ENCODE measurements at places on chromosomes 13 and 19. TPM values are rescaled to one million over a fixed set of nuclear protein-coding genes. Genes with fewer than 3 reads are reported as not detected.
A peak's percentile ranks its signal among the peaks of the same experiment; 100 is the strongest.

ZNF738 gene
- total RNA-seq = 3.0 TPM

GRCh38 chr19:47609906-47610894 lies 1.3 kb downstream of the BICRA start:
- peak; percentile 78 for DNase-seq

DNA sequence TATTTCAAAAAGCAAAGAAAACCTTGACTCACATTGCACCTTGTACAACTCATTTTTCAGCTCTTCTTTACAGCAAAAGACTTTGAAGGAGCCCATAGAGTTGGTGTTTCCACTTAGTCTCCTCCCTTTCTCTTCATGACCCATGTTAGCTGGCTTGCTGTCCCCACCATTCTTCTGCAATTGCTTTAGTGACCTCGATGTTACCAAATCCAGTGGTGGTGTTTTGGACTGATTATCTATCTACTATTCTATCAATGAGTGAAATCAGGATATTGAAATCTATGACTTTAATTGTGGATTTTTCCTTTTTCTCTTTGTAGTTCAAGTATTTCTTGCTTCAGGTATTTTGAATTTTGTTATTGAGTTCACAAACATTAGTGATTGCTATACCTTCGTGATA lies 197.3 kb downstream of the GPC5 start:
- DNase-seq = no peak

- no peak for DNase-seq
These were observed 31.2 kb downstream of the GADD45B start for GRCh38 chr19:2507109-2507508.

DNA sequence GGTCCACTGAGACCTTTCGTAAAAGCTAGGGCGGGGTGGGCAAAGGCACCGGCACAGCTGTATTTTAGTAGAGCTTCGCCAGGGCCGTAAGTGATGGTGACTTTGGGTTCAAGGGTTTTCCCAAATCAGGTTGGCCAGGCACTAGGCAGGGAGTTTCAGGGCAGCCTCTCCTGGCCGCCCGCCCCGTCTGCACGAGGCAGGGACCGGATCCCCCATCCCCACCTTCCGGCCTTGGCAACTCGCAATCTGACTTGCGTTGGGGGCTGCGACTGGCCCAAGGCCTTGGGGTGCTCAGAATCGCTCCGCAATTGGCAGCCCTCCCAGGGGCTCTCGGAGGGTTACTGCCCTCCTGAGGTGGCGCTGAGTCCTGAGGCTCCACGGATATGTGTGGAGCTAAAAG lies 4.1 kb upstream of the ZIC5 start:
- no peak for DNase-seq

SMIM44 gene
- not detected for total RNA-seq

GRCh38 chr13:45370922-45371406 lies 30.0 kb upstream of the TPT1 start:
- DNase-seq = peak; percentile 85

GRCh38 chr19:5054551-5055456 lies 85.9 kb downstream of the KDM4B start:
- no peak for DNase-seq

MRPL4 gene
- total RNA-seq = 71.8 TPM

PNMA8A gene
- 11.1 TPM for total RNA-seq

- no peak for DNase-seq
These were observed 114.6 kb downstream of the SOX1 start for GRCh38 chr13:112181336-112182067.

GRCh38 chr19:54100561-54100960 lies at the start of gene OSCAR:
OSCAR (minus strand) TSS chr19:54100803; CDS start chr19:54100792, 11 bp downstream.
- DNase-seq = peak; percentile 80

GRCh38 chr13:36000028-36000427 lies 131.2 kb downstream of the DCLK1 start:
- DNase-seq = no peak

ANKRD24 gene
- 1.6 TPM for total RNA-seq

GRCh38 chr13:51221674-51222036 lies 543 bp upstream of the FAM124A start:
- no peak for DNase-seq

CEACAM3 gene
- 0.97 TPM for total RNA-seq

KLF2 gene
- 44.6 TPM for total RNA-seq

DNA sequence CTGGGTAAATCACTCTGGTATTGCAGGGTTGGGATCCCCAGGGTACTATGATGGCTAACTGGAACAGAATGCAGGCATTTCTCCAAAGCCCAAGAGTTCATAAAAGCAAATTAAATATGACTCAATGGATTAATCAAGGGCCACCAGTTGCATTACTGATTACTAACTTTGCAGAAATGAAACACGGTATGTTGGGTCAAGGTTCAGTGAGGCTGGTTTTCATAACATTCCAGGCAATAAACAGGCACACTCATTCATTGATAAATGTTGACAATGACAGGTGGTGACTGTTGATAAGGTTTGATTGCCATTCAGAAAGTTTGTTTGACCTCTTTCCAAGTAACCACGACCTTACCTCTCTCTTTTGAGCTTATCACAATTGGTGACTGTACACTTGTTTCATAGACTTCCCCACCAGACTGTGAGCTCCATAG lies 506 bp upstream of the AP1M1 start:
- DNase-seq = no peak

- no peak for DNase-seq
These were observed 489.1 kb downstream of the MYO16 start for GRCh38 chr13:109118521-109118920.

DNA sequence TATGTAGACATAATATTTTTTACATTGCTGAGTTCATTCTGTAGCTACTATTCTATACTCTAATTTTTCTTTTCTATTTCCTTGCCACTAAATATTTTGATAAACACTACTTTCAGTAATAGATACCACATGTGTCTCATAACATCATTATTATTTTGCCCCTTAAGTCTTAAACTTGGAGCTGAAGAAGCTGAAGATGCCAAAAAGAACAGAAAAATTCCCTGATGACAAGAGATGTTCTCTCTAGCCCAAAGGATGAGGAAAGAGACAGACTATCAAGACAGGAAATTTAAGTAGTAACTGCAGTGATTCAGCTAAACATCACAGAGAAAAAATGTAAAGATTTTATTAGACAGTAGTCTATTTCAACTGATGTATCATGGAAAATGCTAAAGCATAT lies 322.0 kb upstream of the KLHL1 start:
- DNase-seq = no peak

KLK3 gene
- not detected for total RNA-seq

FUT1 gene
- total RNA-seq = 1.6 TPM
